ENCODE measurements at places on chromosomes 11 and 22.
A peak's percentile ranks its signal among the peaks of the same experiment; 100 is the strongest.

- no peak for DNase-seq
These were observed 22.0 kb downstream of the ST14 start for GRCh38 chr11:130181295-130182272.

DNA sequence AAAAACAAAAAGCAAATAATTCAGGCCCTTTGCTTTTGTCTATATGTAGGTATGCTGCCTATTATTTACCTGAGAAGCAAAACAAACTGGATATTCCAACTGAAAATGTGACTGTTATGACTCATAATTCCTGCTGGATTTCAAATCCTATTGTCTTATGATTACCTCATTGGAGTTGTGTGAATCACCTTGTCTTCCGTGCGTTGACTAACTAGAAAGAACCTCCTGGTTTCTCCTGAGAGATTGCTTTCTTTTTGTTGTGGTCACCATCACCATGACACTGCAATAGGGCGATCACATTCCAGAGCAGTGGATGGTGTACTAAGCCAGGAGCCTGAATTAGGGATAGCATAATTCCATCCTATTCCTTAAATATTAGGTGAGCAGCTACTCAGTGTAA lies 23.0 kb upstream of the EXPH5 start:
- no peak for DNase-seq

- DNase-seq: no peak
These were observed 19.9 kb downstream of the TP53I11 start for GRCh38 chr11:44930588-44931302.

- no peak for DNase-seq
These were observed 1.7 kb downstream of the MN1 start for GRCh38 chr22:27799827-27800249.

- DNase-seq: no peak
These were observed 7.2 kb downstream of the ZC3H7B start for GRCh38 chr22:41308544-41308947.

GRCh38 chr22:24494528-24495364 lies at the start of gene UPB1:
Gene UPB1 (plus strand): TSS chr22:24495332. CDS start chr22:24495404, 72 bp downstream.
- DNase-seq: no peak

DNA sequence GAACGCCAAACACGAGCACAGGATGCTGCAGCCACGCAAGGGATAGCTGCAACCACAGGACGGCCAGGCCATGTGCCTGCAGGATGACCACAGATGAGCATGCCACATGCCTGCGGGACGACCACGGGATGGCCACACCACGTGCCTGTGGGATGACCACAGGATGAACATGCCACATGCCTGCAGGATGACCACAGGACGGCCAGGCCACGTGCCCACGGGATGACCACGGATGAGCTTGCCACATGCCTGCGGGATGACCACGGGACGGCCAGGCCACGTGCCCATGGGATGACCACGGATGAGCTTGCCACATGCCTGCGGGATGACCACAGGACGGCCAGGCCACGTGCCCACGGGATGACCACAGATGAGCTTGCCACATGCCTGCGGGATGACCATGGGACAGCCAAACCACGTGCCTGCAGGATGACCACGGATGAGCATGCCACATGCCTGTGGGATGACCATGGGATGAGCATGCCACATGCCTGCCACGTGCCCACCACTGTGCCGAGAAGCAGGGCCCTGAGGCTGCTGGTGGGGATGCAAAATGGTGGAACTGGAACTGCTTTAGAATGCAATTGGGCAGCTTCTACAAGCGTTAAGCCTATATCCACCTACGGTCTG lies 12.8 kb upstream of the MOB2 start:
- DNase-seq: no peak

DNA sequence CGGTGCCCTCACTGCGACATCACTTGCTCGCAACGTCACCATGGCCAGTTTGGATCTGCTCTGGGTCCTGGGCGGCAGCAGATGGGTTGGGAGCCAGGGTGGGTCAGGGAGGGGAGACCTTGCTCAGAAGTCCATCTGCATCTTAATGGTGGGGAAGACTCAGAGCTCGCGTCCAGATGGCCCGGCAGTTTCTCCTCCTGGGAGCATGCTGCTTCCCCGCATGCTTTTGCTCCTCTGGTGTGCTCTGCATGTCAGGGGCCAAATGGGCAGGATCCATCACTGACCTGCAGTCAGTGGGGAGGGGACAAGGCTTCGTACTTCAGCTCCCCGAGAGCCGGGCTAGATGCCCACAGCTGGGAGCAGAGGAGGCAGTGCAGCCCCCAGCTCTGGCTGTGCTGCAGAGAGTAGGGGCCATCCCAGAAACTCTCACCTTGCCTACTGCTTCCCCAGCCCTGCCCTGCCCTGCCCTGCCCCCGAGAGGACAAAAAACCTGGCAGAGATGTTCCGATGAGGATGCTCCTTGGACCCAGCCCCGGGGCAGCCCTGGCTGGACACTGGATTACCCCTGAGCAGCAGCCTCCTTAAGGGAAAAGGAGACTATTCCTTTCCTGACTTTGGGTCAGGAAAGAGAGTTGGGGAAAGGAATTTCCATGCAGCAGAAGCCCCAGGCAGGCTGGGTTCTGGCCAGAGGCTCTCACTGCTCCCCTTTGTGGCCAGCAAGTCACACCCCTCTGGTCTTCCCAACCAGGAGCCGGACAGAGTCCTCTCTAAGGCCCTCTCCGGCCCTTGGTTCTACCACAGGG lies 149.9 kb downstream of the PKNOX2 start:
- DNase-seq: no peak

DNA sequence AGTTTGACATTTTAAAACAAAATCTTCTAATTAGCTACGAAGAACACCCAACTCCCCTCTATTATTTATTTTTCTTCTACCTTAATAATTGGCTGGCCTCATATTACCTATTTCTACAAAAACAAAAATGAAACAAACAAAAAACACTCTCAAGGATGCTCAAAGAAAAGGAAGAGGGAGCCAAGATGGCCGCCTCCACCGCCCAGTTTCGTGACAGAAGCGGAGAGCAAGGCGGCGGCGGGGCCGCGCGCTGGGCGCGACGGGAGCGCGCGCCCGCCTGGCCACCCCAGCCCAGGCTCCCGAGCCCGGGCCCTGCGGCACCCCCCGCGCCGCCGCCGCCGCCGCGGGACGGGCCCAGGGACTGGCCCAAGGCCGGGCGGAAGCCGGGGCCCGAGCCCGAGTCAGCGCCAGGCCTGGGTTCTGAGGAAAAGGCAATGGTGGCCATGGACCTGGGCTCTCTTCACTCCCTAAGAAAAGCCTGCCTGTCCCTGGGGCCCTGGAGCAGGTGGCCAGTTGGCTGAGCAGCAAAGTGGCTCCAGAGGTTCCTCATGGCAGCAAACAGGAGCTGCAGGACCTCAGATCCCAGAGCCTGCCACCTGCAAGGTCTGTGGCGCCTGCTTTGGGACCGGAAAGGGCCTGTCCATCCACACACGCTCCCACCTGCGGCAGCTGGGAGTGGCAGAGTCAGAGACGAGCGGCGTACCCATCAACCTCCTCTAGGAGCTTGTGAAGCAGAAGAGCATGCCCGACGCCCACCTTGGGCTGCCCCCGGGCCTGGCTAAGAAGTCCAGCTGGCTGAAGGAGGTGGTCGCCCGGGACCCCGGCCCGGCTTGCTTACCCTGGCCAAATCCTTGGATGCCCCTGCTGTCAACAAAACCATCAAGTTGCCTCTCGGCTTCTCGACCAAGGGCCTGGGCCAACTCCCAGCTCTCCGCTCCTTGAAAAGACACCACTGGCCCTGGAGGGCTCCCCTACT lies 543.2 kb upstream of the CCDC179 start:
- DNase-seq: no peak

DNA sequence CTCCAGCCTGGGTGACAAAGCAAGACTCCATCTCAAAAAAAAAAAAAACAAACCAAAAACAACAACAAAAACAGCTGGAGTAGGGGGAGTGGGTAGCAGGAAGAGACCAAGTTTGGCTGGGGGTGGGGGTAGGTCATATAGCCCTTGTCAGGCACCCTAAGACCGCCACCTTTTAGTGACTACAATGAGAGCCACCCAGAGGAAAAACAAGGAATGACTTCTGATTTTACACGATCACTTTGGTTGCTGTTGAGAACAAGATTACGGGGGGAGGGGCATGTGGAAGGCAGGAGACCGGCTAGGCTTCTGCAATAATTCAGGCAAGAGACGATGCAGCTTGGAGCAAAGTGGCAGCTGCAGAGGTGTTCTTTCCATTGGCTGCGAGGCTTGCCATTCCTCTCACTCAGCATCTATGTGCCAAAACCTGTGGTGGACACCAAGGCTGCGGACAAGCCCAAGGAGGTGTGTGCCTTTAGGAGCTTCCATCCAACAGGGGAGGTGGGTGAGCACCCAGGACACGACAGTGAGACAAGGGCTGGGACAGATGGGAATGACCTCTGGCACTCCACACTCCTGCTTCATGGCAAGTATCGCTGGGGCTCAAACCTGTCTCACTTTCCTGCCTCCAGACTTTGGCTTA lies 1.7 kb downstream of the RPS19BP1 start:
- peak; percentile 18 for DNase-seq

DNA sequence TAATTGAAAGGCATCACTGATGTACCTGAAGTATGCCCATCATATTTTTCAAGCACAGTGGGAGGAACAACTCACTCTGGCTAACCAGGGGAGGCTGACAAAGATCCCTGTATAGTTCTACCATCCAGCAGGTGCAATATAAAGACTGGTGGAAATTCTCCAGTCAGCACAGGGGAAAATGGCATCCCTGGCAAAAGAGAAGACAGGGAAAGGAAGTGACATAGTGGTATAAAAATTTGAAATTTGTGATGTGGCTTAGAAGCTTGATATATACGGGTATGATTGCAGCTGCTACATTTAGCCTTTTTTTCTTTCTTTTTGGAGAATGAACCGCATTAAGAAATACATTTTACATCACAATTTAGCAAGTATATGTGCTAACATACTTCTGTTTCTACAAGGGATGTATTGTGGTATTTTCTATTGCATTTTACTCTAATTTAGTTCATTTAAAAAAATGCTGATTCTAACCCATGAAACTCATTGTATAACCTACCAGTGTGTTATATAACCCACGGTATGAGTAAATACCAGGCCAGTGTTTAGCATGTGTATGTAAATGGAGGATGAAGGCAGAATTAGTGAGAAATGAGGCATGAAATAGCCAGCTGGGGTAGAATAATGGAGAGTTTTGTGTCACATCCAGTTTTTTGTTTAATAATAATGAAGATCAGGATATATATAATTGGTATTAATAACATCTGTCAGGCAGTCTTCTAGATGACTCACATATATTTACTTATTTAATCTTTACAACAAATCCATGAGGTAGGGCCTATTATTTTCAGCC lies 186.1 kb downstream of the ARHGAP42 start:
- DNase-seq: no peak

- no peak for DNase-seq
These were observed 123.3 kb upstream of the RASSF10 start for GRCh38 chr11:12885717-12886239.

- DNase-seq: peak; percentile 72
These were observed 84.1 kb downstream of the LARGE2 start for GRCh38 chr11:46006418-46007070.

GRCh38 chr11:36550385-36551115 lies 17.3 kb upstream of the RAG1 start:
- DNase-seq: no peak

DNA sequence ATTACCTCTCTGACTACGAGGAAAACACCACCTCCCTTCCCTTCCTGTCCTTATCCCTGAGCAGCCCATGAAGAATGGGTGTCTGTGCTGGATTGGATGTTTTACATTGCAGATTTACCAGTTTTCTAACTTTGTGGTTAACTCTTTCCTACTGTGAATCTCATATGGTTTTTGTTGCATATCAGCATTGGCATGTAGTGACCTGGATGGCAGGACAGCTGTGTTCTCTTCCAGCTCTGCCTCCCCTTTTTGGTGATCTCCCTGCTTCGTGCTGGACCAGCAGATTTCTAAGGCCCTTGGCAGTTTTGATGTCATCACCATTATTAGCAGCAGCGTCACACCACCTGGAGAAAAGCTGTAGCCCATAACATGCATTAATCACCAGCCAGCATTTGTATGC lies 26.7 kb downstream of the OR6Q1 start:
- DNase-seq: no peak

- peak; percentile 31 for DNase-seq
These were observed 844 bp downstream of the PCF11 start for GRCh38 chr11:83157594-83158356.

DNA sequence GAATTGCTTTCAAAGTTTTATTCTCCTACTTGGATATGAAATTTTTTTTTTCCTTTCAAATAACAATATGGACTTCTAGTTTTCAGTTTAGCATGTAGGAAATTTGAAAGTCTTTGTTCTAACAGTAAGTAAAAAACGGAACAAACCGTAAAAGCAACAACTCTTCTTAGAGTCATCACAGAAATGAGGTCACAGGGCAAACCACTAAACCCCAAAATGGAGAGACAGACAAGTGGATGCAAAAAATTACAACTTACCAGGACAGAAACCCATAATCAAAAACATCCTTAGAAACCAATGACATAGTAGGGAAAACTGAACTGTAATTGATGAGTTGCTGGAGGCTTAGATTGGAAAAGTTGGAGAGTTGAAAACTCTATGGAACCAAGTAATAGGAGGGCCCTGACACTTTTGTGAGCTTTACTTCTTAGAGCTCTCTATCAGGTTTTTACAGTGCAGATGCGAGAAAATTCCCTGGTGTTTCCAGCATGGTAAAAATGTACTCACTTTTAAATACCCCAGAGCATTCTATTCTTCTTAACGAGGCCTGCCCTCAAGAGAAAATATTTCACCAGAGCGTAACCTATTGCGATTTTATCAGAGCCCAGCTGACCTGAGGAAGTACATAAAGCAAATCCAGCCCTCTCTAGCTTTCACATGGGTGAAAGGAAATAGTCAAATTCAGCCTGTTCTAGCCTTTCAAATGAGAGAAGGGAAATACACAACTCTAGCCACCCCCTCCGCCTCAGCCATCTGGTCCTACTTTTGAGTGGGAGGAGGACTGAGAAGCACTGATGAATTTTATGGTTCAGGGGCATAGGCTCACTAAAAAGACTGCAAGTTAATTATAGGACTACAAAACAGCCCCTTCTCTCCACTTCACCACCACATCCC lies 39.1 kb downstream of the CASP12 start:
- DNase-seq: peak; percentile 11

GRCh38 chr11:109641549-109641948 lies 219.6 kb downstream of the C11orf87 start:
- DNase-seq: no peak

DNA sequence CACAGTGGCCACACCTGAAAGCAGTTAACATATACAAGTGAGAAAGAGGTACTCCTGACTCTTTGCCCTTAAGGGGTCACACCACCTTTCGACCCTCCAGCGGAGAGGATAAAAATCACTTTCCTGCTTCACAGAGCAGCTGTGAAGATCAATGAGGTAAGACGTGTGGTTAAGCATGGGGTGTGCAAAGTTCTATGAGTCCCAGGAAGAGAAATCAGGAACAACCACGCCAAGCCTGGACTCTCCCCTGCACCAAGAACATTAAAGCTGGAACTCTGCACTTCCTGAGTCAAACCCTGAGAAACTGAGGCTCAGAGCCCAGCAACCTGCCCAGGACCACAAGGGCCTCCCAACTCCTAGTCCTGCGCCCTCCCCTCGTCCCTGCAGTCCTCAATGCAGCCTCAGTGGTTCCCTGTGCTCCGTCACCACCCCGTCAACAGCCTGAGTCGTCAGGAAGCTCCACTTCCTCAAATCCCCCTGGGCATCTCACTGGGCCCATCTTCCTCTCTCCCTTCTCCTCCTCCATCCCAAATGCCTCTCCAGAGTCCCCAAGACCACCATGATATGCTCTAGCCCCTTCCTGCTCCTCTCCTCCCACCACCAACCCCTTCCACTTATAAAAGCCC lies 17.7 kb downstream of the TNKS1BP1 start:
- no peak for DNase-seq
